ENCODE measurements at places on chromosomes 6 and 20. TPM values are rescaled to one million over a fixed set of nuclear protein-coding genes. Genes with fewer than 3 reads are reported as not detected.

The KCNQ2 gene
- 0.36 TPM for total RNA-seq

The XKR7 gene
- total RNA-seq, result under 0.01 TPM

The RAET1L gene
- total RNA-seq, result not detected

The STX7 gene
- total RNA-seq, result 43.8 TPM

The TNF gene
- not detected for total RNA-seq

The LAMA5 gene
- total RNA-seq, result 2.2 TPM

The RUNX2 gene
- total RNA-seq, result 35.4 TPM

The ADAM33 gene
- total RNA-seq, result 3.5 TPM

The TCP11 gene
- 0.72 TPM for total RNA-seq

The LY6G5C gene
- total RNA-seq, result 0.72 TPM

The OPRM1 gene
- not detected for total RNA-seq

The GPX5 gene
- not detected for total RNA-seq

The CSE1L gene
- 53.9 TPM for total RNA-seq

The SNAP25 gene
- 1.8 TPM for total RNA-seq

The FLRT3 gene
- 2.5 TPM for total RNA-seq

The SIRPB1 gene
- 1.2 TPM for total RNA-seq

The HTR1E gene
- total RNA-seq, result not detected

The PACSIN1 gene
- total RNA-seq, result not detected

The DNAAF9 gene
- total RNA-seq, result 10.6 TPM

The LMBRD1 gene
- total RNA-seq, result 36.8 TPM

The RSPO3 gene
- total RNA-seq, result 1.8 TPM

The GLP1R gene
- not detected for total RNA-seq

The TLDC2 gene
- total RNA-seq, result not detected

The CENPB gene
- 95.5 TPM for total RNA-seq

The MCM8 gene
- 3.5 TPM for total RNA-seq

The FAM110A gene
- total RNA-seq, result 9.8 TPM

The NMBR gene
- not detected for total RNA-seq

The SEL1L2 gene
- total RNA-seq, result not detected

The CDC40 gene
- 27.4 TPM for total RNA-seq

The ALDH8A1 gene
- 0.29 TPM for total RNA-seq

The UNC5CL gene
- total RNA-seq, result under 0.01 TPM

The ZBTB9 gene
- total RNA-seq, result 4.1 TPM

The HCK gene
- total RNA-seq, result not detected

The NNAT gene
- not detected for total RNA-seq

The ARFRP1 gene
- total RNA-seq, result 23.0 TPM

The HAO1 gene
- not detected for total RNA-seq

The FAM83D gene
- 2.2 TPM for total RNA-seq

The KIF6 gene
- 1.4 TPM for total RNA-seq

The TPD52L1 gene
- 22.7 TPM for total RNA-seq

The GATA5 gene
- not detected for total RNA-seq

The CYP24A1 gene
- total RNA-seq, result not detected

The NRSN1 gene
- total RNA-seq, result not detected

The OSTM1 gene
- total RNA-seq, result 36.5 TPM

The SLC22A16 gene
- total RNA-seq, result 0.36 TPM

The CCDC170 gene
- 1.8 TPM for total RNA-seq

The ADGRB3 gene
- not detected for total RNA-seq

The EFCAB8 gene
- 1.4 TPM for total RNA-seq

The ZSCAN12 gene
- 10.1 TPM for total RNA-seq

The BIRC7 gene
- under 0.01 TPM for total RNA-seq

The TPBG gene
- total RNA-seq, result 47.8 TPM

The MATN4 gene
- not detected for total RNA-seq

The SLC44A4 gene
- not detected for total RNA-seq

The ENPP1 gene
- total RNA-seq, result 16.3 TPM

The ZC3H12D gene
- under 0.01 TPM for total RNA-seq

The CLDN20 gene
- not detected for total RNA-seq

The MTRF1L gene
- total RNA-seq, result 17.4 TPM

The RIPPLY2 gene
- not detected for total RNA-seq

The ULBP2 gene
- 3.2 TPM for total RNA-seq
